ENCODE measurements at places on chromosomes 16 and 17.

- DNase-seq = no peak
Measured at GRCh38 chr16:77594799-77595596, 127.3 kb upstream of the NUDT7 start.

GRCh38 chr17:7889166-7889955 lies 772 bp downstream of the CHD3 start:
- no peak for DNase-seq

DNA sequence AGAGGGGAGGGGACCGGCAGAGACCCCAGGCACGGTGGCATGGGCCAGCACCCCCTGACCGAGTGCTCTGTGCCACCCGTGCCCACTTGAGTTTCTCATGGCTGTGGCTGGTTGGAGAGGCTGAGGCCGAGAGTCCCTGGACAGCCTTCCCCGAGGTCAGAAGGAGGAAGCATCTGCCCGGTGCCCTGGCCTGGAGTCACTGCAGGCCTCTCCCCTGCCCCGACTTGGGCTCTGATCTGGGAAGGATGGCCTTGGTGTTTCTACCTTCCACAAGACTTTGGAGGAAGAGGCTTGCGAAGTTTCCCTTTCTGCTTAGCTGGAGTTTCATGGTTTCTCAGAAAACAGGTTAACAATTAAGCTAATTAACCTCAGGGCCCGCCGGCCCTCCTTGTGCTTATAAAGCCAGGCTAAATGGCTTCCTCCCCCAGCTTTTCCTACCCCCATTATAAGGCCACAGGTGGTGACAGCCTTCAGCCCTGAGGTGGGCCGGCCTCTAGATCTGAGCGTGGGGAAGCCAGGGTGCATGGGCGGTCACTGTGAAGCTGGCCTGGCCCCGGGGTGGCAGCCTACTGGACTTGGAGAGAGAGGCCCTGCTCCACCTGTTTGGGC lies 17.3 kb downstream of the LLGL2 start:
- DNase-seq = no peak

GRCh38 chr17:31224366-31224765 lies 72.7 kb downstream of the OMG start:
- no peak for DNase-seq

GRCh38 chr17:21823643-21824042 lies 131.3 kb downstream of the KCNJ18 start:
- DNase-seq = no peak

GRCh38 chr17:17684906-17685774 lies 3.9 kb downstream of the RAI1 start:
- no peak for DNase-seq

- DNase-seq = no peak
Measured at GRCh38 chr17:58534331-58534730, 19.9 kb upstream of the MTMR4 start.

DNA sequence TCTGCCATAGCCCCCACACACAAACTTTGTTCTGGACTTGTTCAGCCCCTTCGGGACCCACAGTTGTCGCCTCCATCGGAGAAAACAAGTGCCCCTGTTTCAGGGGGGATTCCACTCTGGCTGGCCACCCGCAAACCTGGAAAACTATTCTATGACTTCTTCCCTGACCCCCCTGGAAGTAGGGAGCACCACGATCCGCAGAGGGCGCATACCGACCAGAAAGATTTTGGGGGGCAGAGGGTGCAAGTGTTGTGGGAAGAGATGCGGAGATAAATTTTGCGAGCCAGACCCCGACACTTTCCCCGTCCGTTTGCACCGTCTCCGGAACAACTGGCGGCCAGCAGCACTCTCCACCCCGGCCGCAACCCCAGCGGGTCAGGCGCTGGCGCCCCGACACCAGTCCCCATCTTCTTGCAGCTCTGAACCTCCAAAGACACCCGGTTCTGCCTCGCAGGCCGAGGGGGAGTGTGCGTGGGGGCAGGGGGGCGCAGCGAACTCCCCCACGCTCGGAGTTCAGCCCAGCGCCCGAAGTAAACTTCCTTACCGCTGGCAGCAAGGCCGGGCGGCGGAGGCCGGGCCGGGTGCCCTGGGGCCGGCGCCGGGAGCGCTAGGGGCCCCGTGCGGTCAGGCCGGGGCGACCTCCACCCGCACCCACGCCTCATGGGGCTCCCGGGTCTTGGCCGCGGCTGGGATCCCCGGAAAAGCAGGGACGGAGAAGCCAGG lies 744 bp downstream of the SALL1 start:
- DNase-seq = no peak

- DNase-seq = no peak
Measured at GRCh38 chr17:75047398-75048098, 523 bp downstream of the KCTD2 start.

- DNase-seq = no peak
Measured at GRCh38 chr17:52149626-52150025, 8.9 kb downstream of the CA10 start.

DNA sequence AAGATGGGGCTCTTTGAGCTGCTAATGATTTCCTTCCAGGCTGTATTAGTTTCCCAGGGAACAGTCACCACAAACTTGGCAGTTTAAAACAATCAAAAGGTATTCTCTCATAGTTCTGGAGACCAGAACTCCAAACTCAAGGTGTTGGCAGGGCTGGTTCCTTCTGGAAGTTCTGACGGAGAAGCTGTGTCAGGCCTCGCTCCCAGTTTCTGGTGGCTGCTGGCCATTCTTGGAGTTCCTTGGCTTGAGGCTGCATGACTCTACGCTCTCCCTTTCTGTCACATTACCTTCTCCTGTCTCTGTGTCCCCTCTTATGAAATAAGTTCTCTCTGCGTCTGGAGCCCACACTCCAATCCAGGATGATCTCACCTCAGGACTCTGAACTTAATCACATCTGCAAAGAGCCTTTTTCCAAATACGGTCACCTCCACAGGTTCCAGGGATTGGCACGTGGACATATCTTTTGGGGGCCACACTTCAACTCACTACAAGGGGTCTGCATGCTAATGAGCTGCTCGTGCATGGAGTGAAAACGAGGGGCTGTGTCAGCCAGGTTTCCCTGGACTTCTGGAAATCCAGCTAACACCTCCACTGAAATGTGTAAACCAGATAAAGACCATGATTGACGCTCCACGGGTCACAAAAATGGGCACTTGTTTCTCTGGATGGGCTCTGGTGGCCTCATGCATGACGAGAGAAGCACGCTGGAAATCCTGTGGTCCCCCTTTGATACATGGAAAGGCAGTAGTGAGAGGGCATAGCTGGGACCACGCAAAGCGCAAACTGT lies 78.3 kb downstream of the DYNLRB2 start:
- no peak for DNase-seq

GRCh38 chr17:69326377-69327059 lies 415 bp downstream of the ABCA5 start:
- peak; percentile 2 for DNase-seq

DNA sequence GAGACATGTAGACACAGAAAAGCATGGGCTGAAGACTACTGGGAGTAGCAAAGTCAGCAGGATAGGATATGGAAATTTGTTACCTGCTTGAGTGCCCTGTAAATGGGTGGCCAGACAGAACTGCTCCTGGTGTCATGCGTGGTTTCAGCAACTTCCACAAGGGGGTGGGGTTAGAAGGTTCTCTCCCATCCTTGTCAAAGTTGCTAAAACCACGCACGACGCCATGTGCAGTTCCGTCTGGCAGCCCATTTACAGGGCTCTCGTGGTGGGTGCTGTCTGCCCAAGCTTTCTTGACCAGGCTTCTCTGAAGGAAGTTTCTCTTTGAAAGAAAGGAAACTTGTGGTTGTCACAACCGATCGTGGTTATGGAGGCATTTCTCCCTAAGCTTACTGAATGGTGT lies 6.9 kb upstream of the DBNDD1 start:
- DNase-seq = peak; percentile 35

DNA sequence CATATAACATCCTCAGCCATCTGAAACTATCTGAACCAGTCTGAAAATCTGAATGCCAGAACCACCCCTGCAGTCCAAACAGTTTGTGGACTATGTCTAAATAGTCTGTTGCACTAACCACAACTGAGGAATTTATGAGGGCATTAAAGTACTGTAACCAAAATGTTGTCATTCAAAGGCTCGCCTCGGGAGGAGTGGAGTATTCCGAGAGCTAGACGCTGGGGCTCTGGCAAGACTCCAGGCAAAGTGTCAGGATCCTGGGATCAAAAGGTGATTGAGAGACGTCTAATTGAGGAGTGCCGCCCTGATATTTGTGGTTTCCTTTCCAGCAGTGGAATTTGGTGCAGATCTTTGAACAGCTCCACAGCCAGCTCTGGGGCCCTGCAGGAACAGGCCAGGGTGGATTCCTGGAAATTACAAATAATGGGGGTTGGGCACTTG lies 142.9 kb upstream of the MYOCD start:
- no peak for DNase-seq

- peak; percentile 5 for DNase-seq
Measured at GRCh38 chr17:33962857-33963655, 292.0 kb upstream of the CCL2 start.

- DNase-seq = no peak
Measured at GRCh38 chr16:86365513-86366273, 144.6 kb upstream of the FOXF1 start.

GRCh38 chr16:88813269-88814143 lies 1.8 kb upstream of the APRT start:
- DNase-seq = no peak

DNA sequence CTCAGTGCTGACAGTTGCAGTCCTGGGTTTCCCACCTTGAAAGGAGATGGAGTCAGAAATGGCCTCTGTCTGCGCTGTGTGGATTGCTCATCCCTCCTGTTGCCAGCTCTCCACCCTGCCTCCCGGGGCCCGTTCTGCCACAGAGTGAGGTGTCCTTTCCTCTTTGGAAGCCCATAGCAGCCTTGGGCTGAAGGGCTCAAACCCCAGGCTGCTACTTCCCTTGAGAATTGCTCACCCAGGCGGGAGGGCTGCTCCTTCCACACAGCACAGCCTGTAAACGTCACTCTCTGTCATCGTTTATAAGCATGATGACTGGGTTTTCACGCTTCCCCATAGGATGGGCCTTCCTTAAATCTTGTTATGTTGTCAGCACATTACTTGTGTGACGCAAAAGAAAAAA lies 62.7 kb downstream of the FOXK2 start:
- DNase-seq = no peak

DNA sequence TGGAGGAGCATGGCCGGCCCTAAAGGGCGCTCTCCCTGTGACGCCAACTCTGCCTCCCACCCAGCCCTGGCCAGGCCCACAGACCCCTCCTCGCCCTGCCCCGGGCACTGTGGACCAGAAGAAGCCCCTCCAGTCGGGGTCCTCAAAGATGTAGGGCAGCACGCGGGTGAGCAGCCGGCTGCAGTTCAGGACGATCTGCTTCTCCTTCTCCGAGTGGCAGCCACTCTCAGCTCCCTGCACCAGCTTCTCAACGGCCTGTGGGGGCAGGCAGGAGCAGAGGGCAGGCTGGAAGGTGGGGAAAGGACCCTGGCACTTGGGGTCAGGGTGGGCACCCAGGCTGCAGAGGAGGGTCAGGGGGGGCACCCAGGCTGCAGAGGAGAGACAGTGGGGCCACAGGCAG lies 8.9 kb downstream of the HID1 start:
- peak; percentile 38 for DNase-seq

- no peak for DNase-seq
Measured at GRCh38 chr16:69496896-69497295, 68.9 kb upstream of the NFAT5 start.

GRCh38 chr17:32523827-32524552 lies 37.2 kb downstream of the CDK5R1 start:
- no peak for DNase-seq
